ENCODE measurements at places on chromosomes 11 and 22.

DNA sequence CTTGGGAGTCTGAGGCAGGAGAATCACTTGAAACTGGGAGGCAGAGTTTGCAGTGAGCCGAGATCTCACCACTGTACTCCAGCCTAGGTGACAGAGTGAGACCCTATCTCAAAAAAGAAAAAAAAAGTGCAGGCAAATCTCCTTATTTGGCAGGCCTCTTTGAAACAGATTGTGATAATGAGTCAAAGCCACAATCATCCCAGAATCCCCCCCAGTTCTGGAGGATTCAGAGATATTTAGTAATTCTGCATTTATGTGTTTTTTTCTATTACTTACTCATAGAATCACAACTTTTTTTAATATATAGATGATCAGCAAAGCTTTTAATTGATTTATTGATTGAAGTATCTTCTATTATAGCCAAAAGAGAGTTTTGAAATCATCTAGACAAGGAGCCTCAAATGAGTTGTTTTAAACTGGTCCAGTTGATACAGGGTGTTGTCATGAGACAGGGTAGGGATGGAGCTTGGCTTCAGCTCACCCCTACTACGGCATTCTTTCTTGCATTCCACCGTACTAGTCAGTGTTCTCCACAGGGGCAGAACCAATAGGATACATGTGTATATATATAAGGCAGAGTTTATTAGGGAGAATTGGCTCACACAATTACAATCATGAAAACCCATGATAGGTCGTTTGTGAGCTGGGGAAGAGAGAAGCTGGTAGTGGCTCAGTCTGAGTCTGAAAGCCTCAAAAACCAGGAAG, 39.3 kb upstream of the SORL1 start:
- DNase-seq: no peak

DNA sequence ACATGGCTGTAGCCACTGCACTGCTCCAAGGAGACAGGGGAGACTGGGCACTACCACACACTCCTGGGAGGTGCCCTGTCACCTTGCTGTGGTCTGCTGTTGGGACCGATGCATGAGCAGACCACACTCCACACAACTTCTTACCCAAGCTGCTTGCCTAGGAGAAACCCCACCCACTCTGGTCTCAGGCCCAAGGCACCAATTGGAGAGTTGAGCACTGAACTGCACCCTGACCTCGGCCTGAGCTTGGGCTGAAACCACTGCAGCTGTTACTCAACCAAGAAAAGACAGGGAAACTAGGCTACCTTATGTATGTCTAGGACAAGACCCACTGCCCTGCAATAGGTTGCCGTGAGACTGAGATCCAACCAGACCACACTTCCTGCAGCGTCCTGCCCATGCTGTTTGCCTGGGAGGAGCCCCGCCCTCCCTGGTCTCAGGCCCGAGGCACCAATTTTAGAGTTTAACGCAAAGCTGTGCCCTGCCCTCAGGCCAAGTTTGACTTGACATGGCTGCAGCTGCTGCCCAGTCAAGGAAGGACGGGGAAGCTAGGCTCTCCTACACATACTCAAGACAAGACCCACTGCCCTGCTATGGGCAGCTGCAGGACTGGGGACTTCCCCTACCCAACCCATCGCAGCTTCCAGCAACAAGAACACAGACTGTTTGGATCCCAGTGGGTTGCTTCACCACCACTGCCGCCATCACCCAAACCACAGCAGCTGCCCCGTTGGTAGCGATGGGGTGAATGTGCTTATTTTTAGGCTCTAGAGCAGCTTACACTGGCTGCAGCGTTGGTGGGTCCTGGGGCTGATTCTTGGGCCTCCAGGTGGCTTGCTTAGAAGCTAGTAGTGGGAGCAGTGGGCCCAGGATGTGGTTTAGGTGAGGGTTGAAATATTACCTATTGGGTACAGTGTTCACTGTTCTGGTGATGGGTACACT, 66.8 kb downstream of the BRD1 start:
- DNase-seq: no peak

DNA sequence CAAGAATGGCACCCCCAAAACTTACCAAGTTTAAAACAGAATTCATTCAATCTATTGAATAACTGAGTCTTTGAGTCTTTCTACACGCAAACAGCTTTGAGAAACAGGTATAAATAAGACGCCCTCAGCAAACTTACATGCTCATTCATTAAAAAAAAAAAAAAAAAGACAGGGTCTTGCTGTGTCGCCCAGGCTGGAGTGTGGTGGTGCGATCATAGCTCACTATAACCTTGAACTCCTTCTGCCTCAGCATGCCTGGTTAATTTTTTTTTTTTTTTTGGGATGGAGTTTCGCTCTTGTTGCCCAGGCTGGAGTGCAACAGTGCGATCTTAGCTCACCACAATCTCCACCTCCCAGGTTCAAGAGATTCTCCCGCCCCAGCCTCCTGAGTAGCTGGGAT, 6.1 kb downstream of the PRR14L start:
- no peak for DNase-seq

GRCh38 chr11:76752321-76753143, 30.6 kb upstream of the TSKU start:
- no peak for DNase-seq

DNA sequence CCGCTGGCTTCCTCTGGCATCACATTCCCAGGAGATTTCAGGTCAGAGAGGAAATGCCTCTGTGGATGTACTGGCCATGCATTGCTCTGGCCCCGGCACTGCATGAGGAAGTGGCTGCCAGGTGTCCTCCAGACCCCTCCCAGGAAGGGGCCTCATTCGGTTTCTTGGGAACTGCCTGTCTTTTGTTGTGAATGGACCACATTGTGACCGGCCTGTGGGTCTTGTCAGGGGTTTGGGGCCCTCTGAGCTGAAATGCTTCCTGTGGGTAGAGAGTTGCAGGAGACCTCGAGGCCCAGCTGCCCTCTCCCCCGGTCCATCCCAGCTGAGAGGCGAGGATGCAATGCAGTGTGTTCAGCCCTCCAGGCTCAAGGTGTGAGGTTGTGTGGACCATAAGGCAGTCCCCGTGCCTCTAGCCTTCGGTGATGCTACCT, 18.8 kb upstream of the ST3GAL4 start:
- DNase-seq: no peak

All from HuH-7.5 (cell line).